ENCODE measurements at places on chromosomes 5 and 9.
A peak's percentile ranks its signal among the peaks of the same experiment; 100 is the strongest.

GRCh38 chr5:157106630-157107461 lies 2.0 kb downstream of the HAVCR2 start:
- no peak for DNase-seq

DNA sequence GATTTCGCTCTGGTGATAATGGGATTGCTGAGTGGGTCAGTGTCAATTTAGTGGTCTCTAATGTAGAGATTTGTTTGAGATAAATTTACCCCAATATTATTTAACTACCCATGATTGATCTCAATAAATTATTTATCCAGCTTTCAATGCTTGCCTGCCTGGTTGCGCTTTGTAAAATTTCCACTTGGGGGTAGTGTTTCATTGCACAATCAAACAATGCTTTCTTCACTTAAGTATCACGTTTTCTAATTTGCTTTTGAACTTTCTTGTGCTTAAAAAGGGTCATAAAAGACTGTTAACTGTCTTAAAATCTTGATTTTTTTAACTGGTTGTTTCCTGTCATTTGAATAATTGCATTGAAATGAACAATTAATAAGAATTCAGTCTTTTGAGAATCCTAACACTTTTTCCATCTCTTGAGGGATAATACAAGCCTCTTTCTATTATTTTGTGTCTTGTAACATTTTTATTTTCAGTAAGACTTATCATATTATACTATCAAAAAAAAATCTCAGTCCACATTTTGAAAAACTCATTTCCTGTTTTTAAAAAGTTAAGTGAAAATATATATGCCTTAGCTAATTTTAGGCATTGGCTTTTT lies 18.7 kb downstream of the HSD17B4 start:
- no peak for DNase-seq

DNA sequence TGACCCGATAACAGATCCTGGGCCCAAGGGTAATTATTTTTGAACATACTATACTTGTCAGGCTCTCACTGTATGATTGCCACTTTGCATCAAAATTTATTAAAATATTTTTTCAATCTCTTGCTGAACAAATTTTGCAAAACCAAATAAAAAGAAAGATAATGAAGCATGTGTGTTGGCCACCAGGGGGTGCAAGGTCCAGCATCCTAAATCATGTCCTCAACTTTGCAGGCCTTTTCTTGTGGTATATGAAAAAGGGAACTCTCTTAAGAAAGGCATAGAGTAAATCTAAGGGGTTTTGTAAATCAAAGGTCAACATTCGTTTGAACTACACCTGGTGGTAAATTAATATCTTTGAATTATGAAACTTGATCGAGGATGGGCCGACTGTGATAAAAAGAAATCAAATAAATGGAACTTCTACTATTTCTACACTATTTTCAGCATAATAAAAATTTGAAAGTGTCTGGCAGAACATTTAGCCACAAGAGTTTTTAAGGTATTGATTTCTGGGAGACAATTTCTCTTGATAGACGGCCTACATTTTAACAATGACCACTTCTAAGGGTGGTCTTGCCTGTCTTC lies 676.5 kb downstream of the DMRTA1 start:
- peak; percentile 18 for DNase-seq

- no peak for DNase-seq
Measured at GRCh38 chr5:135867599-135867998, 28.0 kb downstream of the IL9 start.

- peak; percentile 61 for DNase-seq
Measured at GRCh38 chr5:154446195-154447088, 645 bp downstream of the SAP30L start.

DNA sequence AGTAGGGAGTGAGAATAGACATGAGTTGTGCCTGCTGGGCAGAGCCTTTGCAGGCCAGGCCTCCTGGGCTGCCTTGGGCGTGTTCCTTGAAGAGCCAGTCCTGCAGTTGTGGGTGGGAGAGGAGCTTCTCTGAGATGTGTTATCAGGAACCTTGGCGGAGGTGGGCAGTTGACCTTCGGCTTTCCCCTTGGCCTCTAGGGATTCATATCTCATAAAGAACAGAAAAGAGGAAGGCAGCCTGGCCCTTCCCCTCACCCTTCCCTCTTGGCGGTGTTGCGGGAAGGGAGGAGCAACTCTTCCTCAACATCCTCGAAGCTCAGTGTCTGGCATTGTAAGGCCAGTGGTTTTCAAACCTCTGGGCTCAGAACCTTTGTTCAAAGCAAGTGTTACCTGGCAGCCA lies 59.2 kb downstream of the DAPK1 start:
- DNase-seq, result no peak

- DNase-seq, result no peak
Measured at GRCh38 chr9:125787715-125788114, 40.5 kb downstream of the PBX3 start.

- no peak for DNase-seq
Measured at GRCh38 chr5:106241409-106241808, 1429.3 kb downstream of the EFNA5 start.

DNA sequence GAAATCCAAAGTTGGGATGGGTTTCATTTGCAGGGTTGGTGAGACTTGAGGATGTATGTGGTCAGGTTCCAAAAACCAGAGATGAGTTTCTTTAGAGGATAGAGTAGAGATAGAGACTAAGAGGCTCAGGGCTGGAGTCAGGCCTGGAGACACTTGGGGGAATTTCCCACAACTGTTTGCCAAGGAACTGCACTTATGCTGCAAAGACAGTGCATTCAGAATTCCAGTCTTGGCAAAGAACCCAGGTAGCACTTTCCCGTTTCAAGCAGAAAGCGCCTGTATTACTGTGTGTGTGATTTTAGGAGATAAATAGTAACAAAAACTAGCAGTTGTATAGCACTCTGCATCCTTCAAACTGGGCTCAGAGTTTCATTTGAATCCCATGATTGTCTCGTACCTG lies 55.4 kb downstream of the SNCAIP start:
- DNase-seq, result no peak

Measured in right renal pelvis (tissue), 4 donors.